ENCODE measurements at places on chromosomes 12 and 14.

- no peak for DNase-seq
These were observed 1.1 kb upstream of the C14orf132 start for GRCh38 chr14:96037891-96038557.

DNA sequence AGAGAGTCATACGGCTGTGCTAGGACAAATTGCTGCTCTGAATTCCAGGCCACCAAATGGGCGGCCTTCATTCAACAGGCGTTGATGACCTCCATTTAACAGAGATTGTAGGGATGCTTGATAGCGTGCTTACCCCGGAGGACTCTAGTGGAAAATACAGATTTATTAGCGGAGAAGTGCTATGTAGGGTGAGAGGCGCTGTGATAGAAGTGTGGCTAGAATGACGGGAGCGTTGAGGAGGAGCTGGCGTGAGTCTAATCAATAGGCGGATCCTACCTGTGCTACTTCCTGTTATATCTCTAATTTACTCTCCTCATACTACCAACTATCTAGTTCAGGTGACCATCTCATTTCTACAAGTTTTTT is 668 bp downstream of the MRPS35 start:
- no peak for DNase-seq

- no peak for DNase-seq
These were observed 272.7 kb upstream of the BTG1 start for GRCh38 chr12:92418381-92418780.

DNA sequence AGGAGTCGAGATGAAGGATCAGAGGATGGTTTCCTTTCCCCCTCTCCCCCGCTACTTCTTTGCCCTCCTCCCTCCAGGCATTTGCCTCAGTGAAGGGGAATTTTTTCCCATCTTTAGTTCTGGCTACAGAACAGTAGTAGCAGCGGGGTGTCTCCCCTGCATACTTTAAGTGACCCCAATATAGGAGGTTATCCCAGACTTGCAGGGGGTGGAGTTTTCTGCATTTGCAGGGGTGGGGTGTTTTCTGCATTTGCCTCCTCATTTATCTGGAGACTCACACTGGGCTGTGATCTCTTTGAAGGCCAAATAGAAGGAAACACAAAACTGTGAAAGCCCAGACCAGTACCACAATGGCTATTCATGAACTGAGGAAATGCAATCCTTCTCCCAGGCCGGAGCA is 19.8 kb downstream of the PTPRB start:
- no peak for DNase-seq

DNA sequence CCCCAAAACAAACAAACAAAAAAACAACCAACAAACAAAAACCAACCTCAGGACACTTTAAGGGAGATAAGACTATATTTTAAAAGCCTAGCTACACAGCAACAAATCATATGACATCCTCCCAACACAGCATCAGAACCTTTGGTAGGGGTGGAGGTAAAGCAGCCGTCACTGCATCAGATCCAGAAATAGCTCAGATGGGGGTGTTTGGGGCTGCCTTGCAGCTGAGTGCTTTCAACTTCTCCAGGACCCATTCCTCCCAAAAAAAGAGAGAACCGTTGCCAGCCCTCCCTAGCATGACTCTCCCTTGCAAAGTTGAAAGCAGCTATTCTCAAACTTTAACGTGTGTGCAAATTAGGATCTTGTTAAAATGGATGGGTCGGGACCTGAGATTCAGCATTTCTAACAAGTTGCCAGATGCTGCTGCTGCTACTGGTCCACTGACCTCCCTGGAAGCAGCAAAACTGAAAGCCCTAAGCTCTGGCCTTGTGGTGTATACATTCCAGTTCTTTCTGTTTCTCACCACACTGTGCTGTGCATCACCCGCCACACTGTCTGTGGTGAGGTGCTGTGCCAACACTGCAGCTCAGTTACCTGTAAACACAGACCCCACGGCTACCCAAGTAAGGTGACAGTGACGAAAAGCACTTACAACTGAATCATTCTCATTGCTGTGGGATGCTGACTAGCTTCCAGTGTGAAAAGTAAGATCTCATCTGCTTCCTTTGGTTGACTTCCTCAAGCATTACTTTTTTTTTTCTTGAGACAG is 54.0 kb downstream of the SLC38A1 start:
- peak; percentile 87 for DNase-seq

DNA sequence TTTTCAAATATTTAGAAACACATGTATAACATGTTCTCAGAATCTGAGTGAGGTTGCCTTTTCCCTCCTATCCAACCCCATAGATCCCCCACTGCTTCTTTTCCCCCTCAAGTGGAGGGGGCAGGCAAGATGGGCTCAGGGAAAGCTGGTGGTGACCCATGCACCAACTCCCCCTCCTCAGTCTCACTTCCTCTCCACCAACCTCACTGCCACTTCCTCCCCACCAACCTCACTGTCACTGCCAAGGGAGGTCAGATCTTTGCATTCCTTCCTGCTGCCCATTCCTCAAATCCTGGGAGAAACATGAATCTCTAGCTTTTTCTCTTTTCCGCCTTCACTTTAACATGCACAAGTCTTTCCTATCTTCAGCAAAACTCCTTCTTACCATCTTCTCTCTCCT is 48.7 kb downstream of the SPTB start:
- DNase-seq: no peak

DNA sequence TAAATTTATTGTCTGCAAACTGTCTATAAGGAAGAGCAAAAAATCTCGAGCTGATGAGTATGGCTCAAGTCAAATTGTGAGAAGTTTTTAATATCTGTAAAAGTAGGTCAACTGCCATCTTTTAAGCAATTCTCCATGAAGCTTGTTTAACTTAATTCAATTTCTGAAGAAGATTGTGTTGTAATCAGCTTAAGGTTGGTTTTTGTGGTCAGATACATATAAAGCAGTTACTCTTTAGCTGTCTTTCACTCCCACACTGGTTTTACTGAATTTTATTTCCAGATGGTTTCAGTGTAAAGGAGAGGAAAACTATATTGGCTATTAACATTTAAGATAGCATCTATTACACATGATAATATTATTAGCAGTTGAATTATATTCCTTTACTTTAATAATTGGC is 1165.1 kb downstream of the SLC16A7 start:
- DNase-seq: no peak

DNA sequence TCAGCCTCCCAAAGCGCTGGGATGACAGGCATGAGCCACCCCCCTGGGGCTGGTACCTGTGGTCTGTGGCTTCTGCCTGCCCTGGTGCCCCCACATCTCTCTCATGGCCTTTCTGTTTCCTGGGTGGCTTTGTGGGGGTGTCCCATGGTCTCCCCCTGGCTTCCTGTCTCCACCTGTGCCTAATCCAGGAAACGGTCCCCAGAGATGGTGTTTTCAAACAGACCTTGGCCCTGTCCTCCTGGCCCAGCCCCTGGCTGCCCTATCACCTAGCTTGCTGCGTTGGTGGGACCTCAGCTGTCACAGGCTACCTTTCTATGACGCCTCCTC is 18.1 kb downstream of the MEG3 start:
- DNase-seq: no peak

- no peak for DNase-seq
These were observed 41.9 kb upstream of the ZFP36L1 start for GRCh38 chr14:68834816-68835215.

DNA sequence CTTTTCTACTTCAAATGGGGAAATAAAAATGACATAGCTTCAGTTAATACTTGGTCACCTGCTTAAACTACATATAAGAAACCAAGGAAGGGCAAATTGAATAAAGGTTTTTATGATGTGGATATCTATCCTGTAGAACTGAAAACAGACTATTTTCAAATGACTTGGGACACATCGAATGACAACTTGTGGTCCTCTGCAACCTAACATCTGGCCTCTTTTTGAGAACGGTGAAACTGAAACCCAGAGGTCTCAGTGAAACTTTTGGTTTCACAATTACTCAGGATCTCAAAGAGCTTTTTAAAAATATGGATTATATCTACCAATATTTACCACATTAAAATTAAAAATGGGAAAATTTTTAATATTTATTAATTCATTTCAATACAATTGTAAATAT is 65.2 kb downstream of the PPP2R5E start:
- DNase-seq: no peak

- no peak for DNase-seq
These were observed 8.1 kb downstream of the PRKAB1 start for GRCh38 chr12:119676022-119676421.

GRCh38 chr14:99808515-99808914 is 15.3 kb downstream of the EML1 start:
- no peak for DNase-seq

Data from central memory CD8-positive, alpha-beta T cell (primary cell).